Endodermal cell (in vitro differentiated cells): ENCODE measurements at places on chromosomes 3 and 15.

GRCh38 chr3:186108106-186108940 is 566 bp downstream of the ETV5 start:
- H3K4me3 ChIP-seq, result peak overlapping the region; percentile 90
- H3K27ac ChIP-seq, result peak overlapping the region; percentile 91
- peaks cover 11% of the 10 kb centered on the region for H3K36me3 ChIP-seq

DNA sequence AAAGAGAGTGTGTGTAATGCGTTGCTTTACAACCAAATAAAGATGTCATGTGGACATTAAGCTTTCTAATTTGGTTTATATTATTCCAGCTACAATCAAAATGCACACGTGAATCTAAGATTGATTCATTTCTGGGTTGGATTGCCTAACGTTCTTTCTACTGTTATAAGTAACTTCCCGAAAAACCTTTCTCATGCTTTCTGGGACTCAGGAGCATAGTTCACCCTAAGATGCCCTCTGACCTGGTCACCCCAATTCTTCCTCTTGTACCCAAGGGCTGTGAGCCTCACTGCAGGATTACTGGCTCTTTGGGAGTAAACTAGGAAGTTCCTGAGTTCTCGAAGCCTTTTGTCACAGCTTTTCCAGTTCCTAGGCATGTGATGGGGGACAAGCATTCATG is 12.7 kb upstream of the LMCD1 start:
- no peak overlapping the region for H3K27ac ChIP-seq
- no peaks in the 10 kb centered on the region for H3K27me3 ChIP-seq
- no peak overlapping the region for H3K4me3 ChIP-seq
- H3K4me1 ChIP-seq, result peaks cover 7% of the 10 kb centered on the region
- DNase-seq, result no peak
- H3K36me3 ChIP-seq, result no peaks in the 10 kb centered on the region

DNA sequence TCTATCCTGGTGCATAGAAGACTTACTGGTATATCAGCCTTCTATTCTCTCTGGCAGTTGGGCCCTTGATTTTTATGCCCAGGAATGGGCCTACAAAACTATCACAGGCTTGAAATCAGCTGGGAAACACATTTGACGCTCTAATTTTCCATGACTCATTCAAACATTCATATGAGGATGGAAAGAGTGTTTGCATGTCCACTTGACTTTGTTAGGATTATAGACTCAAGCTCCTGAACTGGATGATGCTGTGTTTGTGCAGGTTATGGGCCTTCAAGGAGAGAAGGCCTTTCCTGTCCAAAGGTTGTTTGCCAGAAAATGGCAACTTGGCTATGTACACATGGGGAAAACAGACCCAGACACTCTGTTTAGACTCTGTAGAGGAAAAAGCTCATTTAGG is 219.9 kb downstream of the GAP43 start:
- no peak overlapping the region for H3K27ac ChIP-seq
- no peak overlapping the region for H3K4me3 ChIP-seq
- no peaks in the 10 kb centered on the region for H3K27me3 ChIP-seq
- H3K36me3 ChIP-seq, result no peaks in the 10 kb centered on the region
- H3K4me1 ChIP-seq, result peaks cover 2% of the 10 kb centered on the region

- H3K27ac ChIP-seq, result no peak overlapping the region
- H3K4me3 ChIP-seq, result no peak overlapping the region
- H3K27me3 ChIP-seq, result no peaks in the 10 kb centered on the region
- no peaks in the 10 kb centered on the region for H3K4me1 ChIP-seq
- no peak for DNase-seq
These were observed 14.7 kb downstream of the XRN1 start for GRCh38 chr3:142433110-142433509.

GRCh38 chr15:38414357-38414756 is 39.6 kb upstream of the FAM98B start:
- peaks cover 24% of the 10 kb centered on the region for H3K27me3 ChIP-seq
- H3K4me1 ChIP-seq, result no peaks in the 10 kb centered on the region
- no peak overlapping the region for H3K27ac ChIP-seq
- H3K36me3 ChIP-seq, result no peaks in the 10 kb centered on the region
- no peak overlapping the region for H3K4me3 ChIP-seq
- DNase-seq, result peak; percentile 77

DNA sequence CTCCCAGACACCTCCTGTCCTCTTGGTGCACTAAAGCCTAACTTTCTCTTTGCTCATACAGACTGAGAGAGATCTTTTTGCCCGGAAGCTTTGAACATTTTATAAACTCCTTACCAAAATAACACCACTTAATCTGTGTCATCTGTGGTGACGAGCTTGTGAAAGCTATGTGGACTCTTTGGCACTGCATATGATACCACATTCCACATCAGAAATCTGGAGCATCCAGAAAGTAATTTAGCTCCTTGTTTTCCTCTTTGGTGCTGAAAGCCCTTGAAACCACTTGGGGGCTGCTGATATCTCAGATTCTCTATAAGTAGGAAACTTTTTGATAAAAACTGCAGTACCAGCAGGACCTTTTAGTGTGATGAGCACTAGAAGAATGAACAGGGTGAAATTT is 128.3 kb downstream of the ALCAM start:
- H3K4me3 ChIP-seq, result no peak overlapping the region
- H3K36me3 ChIP-seq, result no peaks in the 10 kb centered on the region
- no peaks in the 10 kb centered on the region for H3K27me3 ChIP-seq
- no peak for DNase-seq
- H3K27ac ChIP-seq, result no peak overlapping the region
- H3K4me1 ChIP-seq, result peaks cover 5% of the 10 kb centered on the region

GRCh38 chr3:125032100-125032643 is 23.6 kb downstream of the HEG1 start:
- peaks cover 40% of the 10 kb centered on the region for H3K36me3 ChIP-seq
- DNase-seq, result peak; percentile 73
- no peak overlapping the region for H3K4me3 ChIP-seq
- H3K27ac ChIP-seq, result peak overlapping the region; percentile 77
- no peaks in the 10 kb centered on the region for H3K27me3 ChIP-seq

GRCh38 chr3:101170062-101170771 is 150.2 kb downstream of the IMPG2 start:
- DNase-seq, result no peak
- H3K36me3 ChIP-seq, result no peaks in the 10 kb centered on the region
- no peak overlapping the region for H3K4me3 ChIP-seq
- no peaks in the 10 kb centered on the region for H3K4me1 ChIP-seq

DNA sequence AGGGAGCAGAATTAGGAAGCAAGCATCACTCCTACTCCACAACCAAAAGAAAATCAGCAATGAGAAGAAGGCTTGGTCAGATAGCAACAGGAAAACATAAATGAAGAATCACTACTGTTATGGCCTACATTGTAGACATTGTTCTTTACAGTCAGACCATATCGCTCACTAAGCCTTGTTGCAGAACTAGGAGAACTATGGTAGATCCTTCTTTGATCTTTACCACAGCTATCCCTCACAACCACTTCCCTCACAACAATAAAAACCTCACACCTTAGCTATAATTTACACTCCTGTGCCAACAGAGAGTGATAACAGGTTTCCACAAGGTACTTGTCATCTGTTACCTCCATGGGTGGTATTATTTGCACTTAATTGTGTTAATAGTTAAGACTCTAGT is 126.6 kb downstream of the WDR76 start:
- H3K4me1 ChIP-seq, result no peaks in the 10 kb centered on the region
- DNase-seq, result no peak
- H3K27me3 ChIP-seq, result no peaks in the 10 kb centered on the region
- no peaks in the 10 kb centered on the region for H3K36me3 ChIP-seq
- H3K27ac ChIP-seq, result no peak overlapping the region

DNA sequence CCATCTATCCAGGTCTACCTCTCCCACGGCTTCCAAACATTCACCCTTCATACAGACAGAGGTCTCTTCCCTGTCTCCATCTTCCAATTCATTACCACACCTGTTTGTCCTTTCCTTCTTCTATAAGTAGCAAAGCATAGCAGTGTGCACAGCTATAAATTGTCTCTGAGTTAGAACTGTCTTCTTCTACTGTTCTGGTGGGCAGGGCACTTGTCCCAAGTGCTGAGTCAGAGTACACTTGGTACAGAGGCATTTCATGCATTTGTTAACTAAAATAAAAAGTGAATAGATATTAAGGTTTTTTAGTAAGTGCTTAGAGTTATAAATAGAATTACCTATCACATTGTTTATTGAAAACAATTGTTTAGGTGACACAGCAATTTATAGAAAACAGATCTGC is 150.1 kb upstream of the CCDC54 start:
- no peaks in the 10 kb centered on the region for H3K36me3 ChIP-seq
- no peak overlapping the region for H3K4me3 ChIP-seq
- H3K27me3 ChIP-seq, result no peaks in the 10 kb centered on the region

GRCh38 chr3:11600501-11601282 is 43.0 kb downstream of the VGLL4 start:
- DNase-seq, result peak; percentile 89
- H3K36me3 ChIP-seq, result peaks cover 30% of the 10 kb centered on the region
- no peaks in the 10 kb centered on the region for H3K27me3 ChIP-seq
- H3K4me1 ChIP-seq, result peaks cover 14% of the 10 kb centered on the region
- no peak overlapping the region for H3K4me3 ChIP-seq

- peaks cover 22% of the 10 kb centered on the region for H3K27me3 ChIP-seq
- H3K36me3 ChIP-seq, result no peaks in the 10 kb centered on the region
- no peak overlapping the region for H3K4me3 ChIP-seq
- DNase-seq, result no peak
- no peaks in the 10 kb centered on the region for H3K4me1 ChIP-seq
These were observed 6.9 kb downstream of the INAFM2 start for GRCh38 chr15:40330368-40330836.

DNA sequence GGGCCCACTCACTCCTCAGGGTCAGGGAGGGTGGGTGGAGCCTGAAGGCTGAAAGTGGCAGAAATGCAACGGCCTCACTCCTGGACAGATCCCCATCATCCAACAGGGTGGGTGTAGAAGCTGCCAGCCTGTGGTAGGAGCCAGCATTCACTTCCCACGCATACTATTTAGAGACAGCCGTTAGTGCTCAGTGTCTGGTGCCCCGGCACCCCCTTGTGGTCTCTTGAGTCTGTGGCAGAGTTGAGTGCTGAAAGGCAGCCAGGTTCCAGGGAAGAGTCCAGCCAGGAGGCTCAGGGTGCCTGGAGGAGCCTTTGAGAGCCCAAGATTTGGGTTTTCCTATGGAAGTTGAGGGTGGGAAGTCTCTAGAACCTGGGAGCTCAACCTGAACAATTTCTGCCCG is 2.1 kb upstream of the GNAT1 start:
- H3K27me3 ChIP-seq, result peaks cover 3% of the 10 kb centered on the region
- no peak overlapping the region for H3K4me3 ChIP-seq
- H3K27ac ChIP-seq, result no peak overlapping the region

DNA sequence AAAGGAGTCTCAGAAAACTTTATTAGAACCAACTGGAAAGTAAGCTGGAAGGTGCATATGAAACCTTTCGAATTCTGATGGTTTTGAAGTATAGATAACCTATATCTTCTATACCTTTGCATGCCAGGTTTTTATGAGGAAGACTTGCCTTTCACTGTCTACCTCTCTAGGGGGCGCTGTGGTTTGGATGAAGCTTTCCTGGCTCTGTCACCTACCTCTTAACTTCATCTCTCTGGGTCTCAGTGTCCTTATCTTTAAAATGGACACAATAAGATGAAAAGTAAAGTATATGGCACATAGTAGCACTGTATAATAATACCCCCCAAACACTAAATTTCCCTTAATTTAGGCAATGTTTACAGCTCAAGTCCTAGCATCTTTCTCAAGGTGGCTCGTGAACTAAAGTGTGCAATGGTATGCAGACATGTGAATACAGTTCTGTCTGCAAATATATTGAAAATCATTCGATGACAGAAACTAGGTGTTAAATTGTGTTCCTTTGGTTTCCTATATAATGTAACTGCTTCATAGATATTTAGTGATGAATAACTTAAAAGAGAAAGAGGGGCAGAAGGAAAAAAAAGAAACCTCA is 314.3 kb downstream of the CHST2 start:
- no peak overlapping the region for H3K27ac ChIP-seq
- no peaks in the 10 kb centered on the region for H3K36me3 ChIP-seq
- H3K27me3 ChIP-seq, result no peaks in the 10 kb centered on the region
- peaks cover 6% of the 10 kb centered on the region for H3K4me1 ChIP-seq
- H3K4me3 ChIP-seq, result no peak overlapping the region
- peak; percentile 65 for DNase-seq

GRCh38 chr3:45940781-45941365 is 2.4 kb upstream of the CXCR6 start:
- H3K36me3 ChIP-seq, result peaks cover 5% of the 10 kb centered on the region
- H3K27me3 ChIP-seq, result no peaks in the 10 kb centered on the region
- no peaks in the 10 kb centered on the region for H3K4me1 ChIP-seq
- no peak for DNase-seq
- no peak overlapping the region for H3K4me3 ChIP-seq

DNA sequence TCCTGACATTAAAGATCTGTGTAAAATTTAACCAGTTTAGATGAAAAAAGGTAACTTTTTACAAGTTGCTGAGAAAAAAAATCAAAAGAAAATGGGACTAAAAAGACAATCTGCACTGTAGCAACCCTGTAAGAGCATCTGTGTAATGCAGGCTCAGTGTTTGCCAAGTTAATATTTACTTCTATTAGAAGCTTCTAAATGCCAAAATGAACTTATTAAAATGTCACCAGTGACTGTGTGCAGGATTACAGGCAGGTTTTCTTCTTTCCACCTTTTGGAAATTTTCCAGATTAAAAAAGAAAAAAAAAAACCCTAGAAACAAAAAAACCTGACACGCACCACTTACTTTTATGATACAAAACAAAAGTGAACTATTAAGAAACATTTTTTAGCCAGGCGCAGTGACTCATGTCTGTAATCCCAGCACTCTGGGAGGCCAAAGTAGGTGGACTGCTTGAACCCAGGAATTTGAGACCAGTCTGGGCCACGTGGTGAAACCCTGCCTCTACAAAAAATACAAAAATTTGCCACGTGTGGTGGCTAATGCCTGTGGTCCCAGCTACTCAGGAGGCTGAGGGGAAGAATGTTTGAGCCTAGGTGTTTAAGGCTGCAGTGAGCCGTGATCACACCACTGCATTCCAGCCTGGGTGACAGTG is 87.2 kb downstream of the TJP1 start:
- no peak overlapping the region for H3K27ac ChIP-seq
- H3K4me1 ChIP-seq, result peaks cover 2% of the 10 kb centered on the region
- peaks cover 83% of the 10 kb centered on the region for H3K36me3 ChIP-seq
- H3K4me3 ChIP-seq, result no peak overlapping the region
- no peaks in the 10 kb centered on the region for H3K27me3 ChIP-seq

DNA sequence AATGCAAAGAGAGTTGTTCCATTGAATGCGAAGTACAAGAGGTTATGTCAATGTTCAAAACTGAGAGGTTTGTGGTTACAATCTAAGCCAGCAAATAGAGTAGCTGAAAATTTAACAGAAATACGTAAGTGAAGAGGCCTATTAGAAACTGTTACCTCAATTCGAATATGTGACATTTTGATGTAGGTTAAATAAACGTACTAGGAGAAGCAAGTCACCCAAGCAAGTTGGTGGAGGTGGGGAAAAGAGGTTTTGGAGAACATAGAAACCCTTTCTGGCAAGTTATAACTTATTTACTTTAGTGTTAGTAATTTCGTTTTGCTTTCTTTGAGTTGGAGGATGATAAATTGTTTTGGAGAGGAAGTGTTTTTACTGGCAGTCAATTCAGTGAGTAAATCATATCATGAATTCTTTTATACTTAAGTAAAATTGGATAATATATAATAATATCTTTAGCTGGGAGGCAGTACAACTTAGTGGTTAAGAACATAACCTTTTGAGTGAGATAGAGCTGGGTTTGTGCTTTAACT is 91.2 kb upstream of the NAALADL2 start:
- no peaks in the 10 kb centered on the region for H3K4me1 ChIP-seq
- no peak for DNase-seq
- H3K27me3 ChIP-seq, result no peaks in the 10 kb centered on the region
- H3K27ac ChIP-seq, result no peak overlapping the region
- H3K4me3 ChIP-seq, result no peak overlapping the region
- no peaks in the 10 kb centered on the region for H3K36me3 ChIP-seq
